ENCODE measurements at places on chromosomes 13 and 19.

- H3K4me1 ChIP-seq: peaks cover 31% of the 10 kb centered on the region
- DNase-seq: peak; percentile 92
- H3K27ac ChIP-seq: no peak overlapping the region
- peak overlapping the region; percentile 61 for H3K4me3 ChIP-seq
These were observed 10.2 kb downstream of the STAP2 start for GRCh38 chr19:4328243-4328990.

GRCh38 chr19:32816555-32817099 lies 52.9 kb downstream of the SLC7A9 start:
- H3K4me3 ChIP-seq: no peak overlapping the region
- no peak for DNase-seq
- H3K36me3 ChIP-seq: no peaks in the 10 kb centered on the region
- no peak overlapping the region for H3K27ac ChIP-seq

DNA sequence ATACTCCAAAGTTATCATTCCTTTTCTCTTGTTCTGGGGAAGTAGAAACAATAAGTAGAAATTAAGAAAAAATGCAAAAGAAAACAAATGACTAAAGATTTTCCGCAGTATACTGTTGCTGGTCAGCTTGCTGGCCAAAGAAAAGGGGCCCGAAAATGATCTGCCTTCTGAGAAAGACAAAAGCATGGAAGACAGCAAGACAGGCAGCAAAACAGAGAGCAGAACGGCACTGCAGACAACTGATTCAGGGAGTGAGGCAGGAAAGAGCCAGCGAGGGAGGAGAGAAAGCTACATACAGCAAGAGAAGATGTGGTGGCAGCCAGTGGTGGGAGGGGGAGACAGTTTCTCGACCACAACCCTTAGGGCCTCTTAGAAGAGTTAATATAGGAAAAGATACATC lies 5.3 kb upstream of the DOCK9 start:
- no peaks in the 10 kb centered on the region for H3K36me3 ChIP-seq
- H3K27me3 ChIP-seq: no peaks in the 10 kb centered on the region
- no peak for DNase-seq
- H3K4me1 ChIP-seq: peaks cover 18% of the 10 kb centered on the region

- H3K27ac ChIP-seq: no peak overlapping the region
- no peak overlapping the region for H3K4me3 ChIP-seq
- H3K27me3 ChIP-seq: peaks cover 2% of the 10 kb centered on the region
- H3K4me1 ChIP-seq: no peaks in the 10 kb centered on the region
These were observed 40.0 kb downstream of the UNC13A start for GRCh38 chr19:17648097-17648660.

DNA sequence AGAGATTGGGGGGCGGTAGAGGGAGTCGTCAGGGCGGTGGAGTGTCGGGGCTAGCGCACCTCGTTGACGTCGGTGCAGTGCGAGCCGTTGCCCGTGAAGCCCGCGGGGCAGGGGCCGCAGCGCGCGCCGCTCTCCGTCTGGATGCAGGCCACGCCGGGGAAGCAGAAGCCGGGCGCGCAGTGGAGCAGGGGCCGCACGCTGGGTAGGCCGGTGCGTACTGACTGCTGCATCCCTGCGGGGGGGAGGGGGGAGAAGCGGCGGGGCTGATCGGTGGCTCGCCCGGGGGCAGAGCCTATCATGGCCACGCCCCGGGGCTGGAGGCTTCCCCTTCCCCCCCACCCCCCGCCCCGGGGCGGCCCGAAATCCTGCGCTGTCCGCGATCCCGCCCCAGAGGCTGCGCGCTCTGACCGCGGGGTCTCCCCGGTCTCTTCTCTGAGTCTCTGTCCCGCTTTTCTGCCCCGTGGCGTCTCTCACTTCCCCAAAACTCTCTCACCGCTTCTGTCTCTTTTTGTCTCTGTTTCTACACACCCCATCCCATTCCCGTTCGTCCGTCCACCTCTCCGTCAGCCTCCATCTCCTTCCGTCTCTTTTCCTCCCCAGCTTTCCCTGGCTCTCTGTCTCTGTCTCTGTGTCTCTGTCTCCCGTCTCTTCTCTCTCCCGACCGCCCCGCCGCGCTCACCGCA lies 1.1 kb downstream of the COMP start:
- H3K4me1 ChIP-seq: peaks cover 50% of the 10 kb centered on the region
- no peaks in the 10 kb centered on the region for H3K36me3 ChIP-seq
- H3K27me3 ChIP-seq: peaks cover 65% of the 10 kb centered on the region
- no peak overlapping the region for H3K27ac ChIP-seq

- no peak overlapping the region for H3K27ac ChIP-seq
- no peaks in the 10 kb centered on the region for H3K4me1 ChIP-seq
These were observed 117.6 kb upstream of the MAB21L1 start for GRCh38 chr13:35594096-35594495.

- DNase-seq: no peak
- H3K36me3 ChIP-seq: no peaks in the 10 kb centered on the region
- H3K4me3 ChIP-seq: no peak overlapping the region
These were observed 62.9 kb downstream of the DCT start for GRCh38 chr13:94416454-94417080.
